ENCODE measurements at places on chromosomes 2 and 18.

- no peak for DNase-seq
Measured at GRCh38 chr2:205386109-205386508, 296.2 kb upstream of the NRP2 start.

GRCh38 chr18:8871489-8871888 is 166.1 kb downstream of the MTCL1 start:
- no peak for DNase-seq

DNA sequence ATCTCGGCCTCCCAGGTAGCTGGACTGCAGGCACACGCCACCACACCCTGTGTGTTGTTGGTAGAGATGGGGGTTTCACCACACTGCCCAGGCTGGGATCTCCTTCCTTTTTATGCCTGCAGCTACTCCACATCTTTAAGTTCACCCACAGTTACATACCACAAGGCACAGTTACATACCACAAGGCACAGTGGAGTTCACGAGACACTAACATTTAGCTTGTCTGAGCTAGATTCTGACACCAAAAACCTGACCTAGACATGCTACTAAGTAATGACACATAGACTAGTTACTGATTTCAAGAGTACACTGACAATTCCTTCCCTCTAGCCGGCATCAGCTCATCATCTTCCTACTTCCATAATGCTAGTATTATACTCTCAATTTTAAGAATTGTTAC is 4.3 kb downstream of the POLR2D start:
- no peak for DNase-seq

DNA sequence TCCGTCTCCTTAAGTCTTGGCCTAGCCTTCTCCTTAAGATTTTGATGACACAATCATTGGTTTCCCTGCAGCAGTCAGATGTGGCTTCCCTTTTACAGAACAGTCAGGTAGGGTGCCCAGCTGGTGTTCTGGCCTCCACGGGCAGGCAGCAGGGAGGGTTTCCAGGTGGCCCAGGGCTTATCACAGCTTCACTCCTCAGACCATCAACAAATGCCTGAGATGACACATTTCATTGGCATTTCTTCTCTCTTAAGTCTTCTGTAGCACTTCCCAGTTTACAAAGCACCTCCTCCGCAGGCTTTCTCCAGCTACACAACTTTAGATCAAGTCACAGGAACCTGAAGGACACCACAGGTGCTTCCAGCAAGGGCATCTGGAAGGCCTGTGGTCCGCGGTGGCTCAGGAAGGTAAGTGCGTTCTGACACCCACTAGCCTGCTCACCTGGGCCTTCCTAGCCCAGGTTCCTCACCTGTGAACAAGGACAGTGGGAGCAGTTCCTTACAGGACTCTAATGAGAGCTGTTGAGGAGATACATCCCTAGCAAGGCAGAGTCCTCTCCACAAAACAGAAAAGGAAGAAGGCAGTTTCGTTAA is 37.6 kb downstream of the PTPN18 start:
- no peak for DNase-seq

- DNase-seq = no peak
Measured at GRCh38 chr2:101696272-101697123, 1.0 kb upstream of the MAP4K4 start.

- DNase-seq = no peak
Measured at GRCh38 chr2:25174192-25174861, 5.9 kb upstream of the POMC start.
